ENCODE measurements at places on chromosomes 12 and 14. TPM values are rescaled to one million over a fixed set of nuclear protein-coding genes. Genes with fewer than 3 reads are reported as not detected.

GRCh38 chr12:93573552-93574223 lies 1.2 kb downstream of the SOCS2 start:
- H3K4me3 ChIP-seq: peak overlapping the region; percentile 73
- no peak for DNase-seq
- peaks cover 64% of the 10 kb centered on the region for H3K27me3 ChIP-seq
- H3K4me1 ChIP-seq: peaks cover 14% of the 10 kb centered on the region
- peak overlapping the region; percentile 91 for H3K27ac ChIP-seq

GRCh38 chr12:54154681-54155186 lies 34.1 kb downstream of the SMUG1 start:
- no peaks in the 10 kb centered on the region for H3K36me3 ChIP-seq
- no peak overlapping the region for H3K27ac ChIP-seq
- H3K27me3 ChIP-seq: peaks cover 39% of the 10 kb centered on the region
- H3K4me3 ChIP-seq: no peak overlapping the region
- H3K4me1 ChIP-seq: no peaks in the 10 kb centered on the region
- no peak for DNase-seq

DNA sequence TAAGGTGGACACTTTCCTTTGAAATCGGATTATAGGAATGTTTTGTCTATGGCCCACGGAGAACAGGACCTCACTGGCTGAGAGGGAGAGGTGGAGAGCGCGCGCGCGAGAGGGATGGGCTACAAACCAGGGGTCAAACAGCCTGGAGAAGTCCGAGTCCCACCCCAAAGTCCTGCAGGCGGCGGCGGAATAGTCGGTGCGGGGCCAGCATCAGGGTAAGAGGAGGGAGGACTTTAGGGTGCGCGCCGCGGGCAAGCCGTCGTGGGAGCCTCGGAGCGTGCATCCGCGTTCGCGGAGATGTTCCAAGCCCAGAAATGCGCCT lies 3.3 kb upstream of the HOXC8 start:
- no peak for DNase-seq
- peaks cover 95% of the 10 kb centered on the region for H3K27me3 ChIP-seq
- H3K27ac ChIP-seq: no peak overlapping the region

The LPAR5 gene
- total RNA-seq: 14.4 TPM

- no peak overlapping the region for H3K4me3 ChIP-seq
- H3K4me1 ChIP-seq: no peaks in the 10 kb centered on the region
- DNase-seq: no peak
- no peaks in the 10 kb centered on the region for H3K36me3 ChIP-seq
- H3K27me3 ChIP-seq: no peaks in the 10 kb centered on the region
Observed at GRCh38 chr12:43501703-43502102, 50.3 kb downstream of the ADAMTS20 start.

DNA sequence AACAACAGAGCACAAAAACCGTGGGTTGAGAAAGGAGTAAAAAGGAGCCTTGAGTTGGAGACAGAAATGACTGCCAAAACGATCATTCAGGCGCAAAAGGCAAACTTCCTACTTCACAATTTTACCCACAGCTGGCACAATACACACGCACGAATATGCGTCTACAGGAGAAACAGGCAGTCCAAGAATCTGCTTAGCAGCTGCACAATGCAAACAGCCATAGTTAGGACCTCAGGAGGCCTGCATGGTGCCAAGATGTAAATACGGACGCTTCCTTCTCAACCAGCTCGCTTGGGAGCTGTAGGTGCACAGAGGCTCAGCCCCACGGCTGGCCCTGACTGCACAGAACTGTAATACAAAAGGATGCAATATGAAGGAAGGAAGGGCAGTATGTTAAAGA lies 250.1 kb upstream of the CAND1 start:
- no peak overlapping the region for H3K27ac ChIP-seq
- H3K36me3 ChIP-seq: no peaks in the 10 kb centered on the region
- no peak overlapping the region for H3K4me3 ChIP-seq
- H3K27me3 ChIP-seq: no peaks in the 10 kb centered on the region
- H3K4me1 ChIP-seq: no peaks in the 10 kb centered on the region
- DNase-seq: no peak

DNA sequence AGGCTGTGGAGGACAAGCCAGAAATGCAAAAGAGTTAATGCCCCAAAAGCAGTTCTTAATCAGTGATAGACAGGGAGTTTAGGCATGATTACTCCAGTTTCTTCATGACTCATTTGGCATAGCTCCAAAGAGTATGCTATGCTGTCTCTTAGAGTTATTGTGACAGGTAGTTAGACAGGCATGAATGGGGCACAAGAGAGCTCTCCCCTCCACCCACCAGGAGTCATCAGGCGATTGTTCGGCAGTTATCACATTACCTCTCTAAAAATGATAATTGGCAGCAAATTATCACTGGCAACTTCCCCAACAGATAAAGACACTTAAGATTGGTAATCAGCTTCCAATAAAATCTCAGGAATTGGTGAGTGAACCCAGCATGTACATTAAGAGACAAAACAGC lies 320.1 kb downstream of the DAD1 start:
- no peak for DNase-seq
- no peaks in the 10 kb centered on the region for H3K36me3 ChIP-seq
- no peaks in the 10 kb centered on the region for H3K4me1 ChIP-seq
- H3K27me3 ChIP-seq: no peaks in the 10 kb centered on the region
- H3K4me3 ChIP-seq: no peak overlapping the region
- no peak overlapping the region for H3K27ac ChIP-seq

- H3K27me3 ChIP-seq: no peaks in the 10 kb centered on the region
- no peaks in the 10 kb centered on the region for H3K4me1 ChIP-seq
- H3K27ac ChIP-seq: no peak overlapping the region
- no peaks in the 10 kb centered on the region for H3K36me3 ChIP-seq
- no peak for DNase-seq
Observed at GRCh38 chr12:19706936-19707335, 267.6 kb downstream of the AEBP2 start.

DNA sequence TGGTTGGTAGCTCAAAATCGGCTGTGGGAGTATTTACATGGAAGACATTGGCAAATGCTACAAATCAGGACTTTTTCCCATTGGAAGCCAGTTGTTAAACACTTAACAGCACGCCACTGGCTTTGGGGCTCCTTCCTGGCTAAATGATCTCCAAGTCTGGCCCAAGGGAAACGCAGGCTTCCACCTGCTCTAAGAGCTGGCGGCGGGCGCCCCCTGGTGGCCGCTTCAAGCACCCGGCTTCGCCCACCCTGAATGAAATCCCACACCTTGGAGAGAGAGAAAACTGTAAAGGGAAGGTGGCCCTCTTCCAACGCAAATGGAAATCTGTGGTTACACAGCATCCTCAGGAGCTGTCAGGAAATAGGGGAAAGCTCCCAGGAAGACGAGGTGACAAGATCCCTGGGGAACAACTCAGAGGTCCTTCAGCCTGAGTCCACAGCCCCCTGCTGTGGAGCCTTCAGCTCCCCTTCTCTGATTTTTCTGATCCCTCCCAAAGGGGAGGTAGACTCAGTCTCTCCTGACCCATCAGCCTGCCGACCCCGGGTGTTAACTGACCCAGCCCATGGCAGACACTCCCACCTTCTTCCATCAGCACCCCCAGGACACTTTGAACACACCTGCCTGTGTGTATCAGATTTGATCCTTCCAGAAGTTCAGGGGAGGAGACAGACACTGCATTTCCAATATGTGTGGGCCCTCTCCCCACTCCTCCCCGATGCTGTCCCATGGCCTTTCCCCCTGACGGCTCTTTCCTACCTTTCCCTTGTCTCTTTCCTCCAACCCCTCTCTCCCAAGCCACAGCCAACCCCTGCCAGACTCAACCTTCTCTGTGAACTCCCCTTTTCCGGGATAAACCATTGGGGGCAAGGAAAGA lies 15.4 kb downstream of the SELPLG start:
- peaks cover 34% of the 10 kb centered on the region for H3K36me3 ChIP-seq
- peak overlapping the region; percentile 70 for H3K27ac ChIP-seq
- peak; percentile 94 for DNase-seq
- peaks cover 30% of the 10 kb centered on the region for H3K4me1 ChIP-seq
- H3K27me3 ChIP-seq: no peaks in the 10 kb centered on the region

The SERPINA3 gene
- total RNA-seq: 9.8 TPM

GRCh38 chr12:89948271-89949175 lies 239.9 kb upstream of the ATP2B1 start:
- DNase-seq: no peak
- H3K27ac ChIP-seq: no peak overlapping the region
- no peaks in the 10 kb centered on the region for H3K27me3 ChIP-seq
- H3K4me3 ChIP-seq: no peak overlapping the region
- no peaks in the 10 kb centered on the region for H3K36me3 ChIP-seq
- H3K4me1 ChIP-seq: peaks cover 33% of the 10 kb centered on the region

- H3K4me3 ChIP-seq: no peak overlapping the region
- no peak for DNase-seq
- peaks cover 13% of the 10 kb centered on the region for H3K4me1 ChIP-seq
- no peaks in the 10 kb centered on the region for H3K36me3 ChIP-seq
- H3K27ac ChIP-seq: no peak overlapping the region
Observed at GRCh38 chr14:75059642-75060041, 4.2 kb downstream of the ACYP1 start.

GRCh38 chr12:78185109-78185508 lies 354.4 kb downstream of the NAV3 start:
- H3K36me3 ChIP-seq: peaks cover 2% of the 10 kb centered on the region
- no peak overlapping the region for H3K4me3 ChIP-seq
- H3K27me3 ChIP-seq: no peaks in the 10 kb centered on the region
- no peak overlapping the region for H3K27ac ChIP-seq

GRCh38 chr14:72704502-72704901 lies 189.4 kb downstream of the DPF3 start:
- no peaks in the 10 kb centered on the region for H3K4me1 ChIP-seq
- H3K27me3 ChIP-seq: no peaks in the 10 kb centered on the region
- H3K4me3 ChIP-seq: no peak overlapping the region
- DNase-seq: no peak
- H3K36me3 ChIP-seq: no peaks in the 10 kb centered on the region
- no peak overlapping the region for H3K27ac ChIP-seq

DNA sequence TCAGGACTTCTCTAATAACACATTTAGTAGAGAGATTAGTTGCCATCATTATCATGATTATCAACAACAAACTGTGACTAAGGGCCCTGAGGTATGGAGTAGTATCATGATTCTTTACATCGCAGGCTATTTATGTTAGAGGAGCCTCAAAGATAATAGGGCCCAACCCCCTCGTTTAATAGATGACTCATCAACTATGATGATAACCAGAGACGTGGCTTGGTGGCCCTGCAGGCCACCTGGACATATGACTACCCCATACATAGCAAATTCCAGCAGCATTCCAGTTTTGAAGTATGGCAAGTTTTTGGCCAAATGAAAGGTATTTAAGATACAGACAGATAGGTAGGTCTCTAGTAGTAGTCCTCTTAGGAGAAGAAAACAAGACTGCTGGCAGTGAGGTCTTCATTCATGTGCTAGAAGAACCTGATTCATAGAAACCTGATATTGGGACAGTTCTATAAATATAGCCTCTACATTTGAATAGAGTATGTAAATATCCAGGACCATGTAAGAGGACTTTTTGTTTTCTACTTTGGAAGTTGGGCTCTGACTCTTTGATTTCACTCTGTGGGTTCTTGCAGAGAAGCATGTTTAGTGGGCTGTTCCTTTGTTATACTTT lies 5.6 kb downstream of the RIC8B start:
- no peak overlapping the region for H3K27ac ChIP-seq
- H3K4me3 ChIP-seq: no peak overlapping the region
- H3K4me1 ChIP-seq: peaks cover 3% of the 10 kb centered on the region
- peaks cover 6% of the 10 kb centered on the region for H3K36me3 ChIP-seq
- no peaks in the 10 kb centered on the region for H3K27me3 ChIP-seq
- DNase-seq: no peak

GRCh38 chr12:90090929-90091651 lies 382.5 kb upstream of the ATP2B1 start:
- no peaks in the 10 kb centered on the region for H3K27me3 ChIP-seq
- H3K4me1 ChIP-seq: peaks cover 3% of the 10 kb centered on the region
- H3K36me3 ChIP-seq: no peaks in the 10 kb centered on the region
- no peak overlapping the region for H3K4me3 ChIP-seq

DNA sequence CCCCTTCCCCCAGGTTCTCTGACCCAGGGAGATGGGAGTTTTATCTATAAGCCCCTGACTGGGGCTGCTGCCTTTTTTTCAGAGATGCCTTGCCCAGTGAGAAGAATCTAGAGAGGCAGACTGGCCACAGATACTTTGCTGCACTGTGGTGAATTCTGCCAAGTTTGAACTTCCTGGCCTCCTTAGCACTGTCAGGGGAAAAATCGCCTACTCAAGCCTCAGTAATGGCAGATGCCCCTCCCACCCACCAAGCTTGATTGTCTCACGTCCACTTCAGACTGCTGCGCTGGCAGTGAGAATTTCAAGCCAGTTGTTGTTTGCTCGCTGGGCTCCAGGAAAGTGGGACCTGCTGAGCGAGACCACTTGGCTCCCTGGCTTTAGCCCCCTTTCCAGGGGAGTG lies 31.7 kb downstream of the KLRK1 start:
- H3K4me1 ChIP-seq: no peaks in the 10 kb centered on the region
- no peaks in the 10 kb centered on the region for H3K36me3 ChIP-seq
- H3K27me3 ChIP-seq: no peaks in the 10 kb centered on the region
- H3K27ac ChIP-seq: no peak overlapping the region
- no peak for DNase-seq

DNA sequence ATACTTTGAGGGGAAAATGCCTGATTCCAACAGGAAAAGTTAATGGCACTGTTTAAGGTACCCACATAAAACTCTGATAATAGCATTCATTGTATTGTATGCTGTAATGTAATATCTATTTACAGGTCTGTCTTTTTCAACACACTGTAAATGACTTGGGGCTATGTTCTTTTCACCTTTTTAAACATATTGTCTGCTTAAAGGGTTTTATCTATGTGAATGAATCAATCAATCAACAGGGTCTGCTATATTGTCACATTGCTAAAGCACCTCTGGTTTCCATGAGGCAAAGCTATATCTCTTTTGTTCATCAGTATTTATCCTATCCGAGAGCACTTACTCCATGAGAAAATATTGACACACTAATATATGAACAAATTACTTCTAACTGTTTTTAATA lies 288.0 kb downstream of the SLC6A15 start:
- H3K27me3 ChIP-seq: no peaks in the 10 kb centered on the region
- H3K4me3 ChIP-seq: no peak overlapping the region
- DNase-seq: no peak
- no peaks in the 10 kb centered on the region for H3K36me3 ChIP-seq

The TOMM20L gene
- total RNA-seq: not detected

DNA sequence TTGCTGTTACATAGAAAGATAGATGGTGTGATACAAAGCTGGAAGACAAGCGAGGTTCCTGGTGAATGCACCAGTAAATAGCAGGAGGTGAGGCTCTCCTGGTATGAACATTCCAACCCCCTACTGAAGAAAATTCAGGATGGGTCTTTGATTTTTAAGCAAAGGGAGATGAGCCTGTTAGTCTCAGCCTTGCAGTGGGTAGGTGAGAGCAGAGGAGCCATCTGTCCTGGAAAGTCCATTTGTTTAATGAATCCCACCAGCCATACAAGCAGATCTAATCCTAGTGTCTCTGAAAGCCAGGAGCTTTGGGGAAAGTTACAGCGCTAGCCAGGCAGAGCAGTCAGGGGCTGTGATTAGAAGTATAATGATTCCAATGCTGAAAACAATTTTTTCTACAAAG lies 234.8 kb upstream of the FOXN3 start:
- no peak for DNase-seq
- no peaks in the 10 kb centered on the region for H3K36me3 ChIP-seq
- no peaks in the 10 kb centered on the region for H3K4me1 ChIP-seq
- H3K27me3 ChIP-seq: no peaks in the 10 kb centered on the region

The IGF1 gene
- total RNA-seq: 11.5 TPM

The CRIP1 gene
- total RNA-seq: 62.8 TPM

Measured in spleen (tissue), 13 donors.